ENCODE measurements at places on chromosomes 2 and 18.

GRCh38 chr2:17821535-17822444, 5.5 kb downstream of the MSGN1 start:
- DNase-seq, result no peak

- peak; percentile 63 for DNase-seq
Measured at GRCh38 chr2:98134172-98135005, 47.4 kb downstream of the VWA3B start.

DNA sequence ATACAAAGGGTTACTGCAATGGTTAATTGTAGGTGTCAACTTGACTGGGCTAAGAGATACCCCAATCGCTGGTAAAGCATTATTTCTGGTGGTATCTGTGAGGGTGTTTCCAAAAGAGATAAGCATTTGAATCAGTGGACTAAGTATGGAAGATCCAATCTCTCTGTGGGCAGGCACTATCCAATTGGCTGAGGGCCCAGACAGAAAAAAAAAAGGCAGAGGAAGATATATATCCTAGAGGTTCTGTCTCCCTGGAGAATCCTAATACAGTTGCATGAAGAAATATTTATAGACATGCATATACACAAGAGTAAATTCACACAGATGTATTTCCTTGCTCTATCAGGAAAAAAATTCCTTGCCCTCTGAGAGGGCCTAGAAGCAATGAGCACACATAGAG, 43.9 kb downstream of the TBC1D8 start:
- DNase-seq, result no peak

GRCh38 chr18:26051843-26052242, 38.6 kb downstream of the SS18 start:
- DNase-seq, result no peak

DNA sequence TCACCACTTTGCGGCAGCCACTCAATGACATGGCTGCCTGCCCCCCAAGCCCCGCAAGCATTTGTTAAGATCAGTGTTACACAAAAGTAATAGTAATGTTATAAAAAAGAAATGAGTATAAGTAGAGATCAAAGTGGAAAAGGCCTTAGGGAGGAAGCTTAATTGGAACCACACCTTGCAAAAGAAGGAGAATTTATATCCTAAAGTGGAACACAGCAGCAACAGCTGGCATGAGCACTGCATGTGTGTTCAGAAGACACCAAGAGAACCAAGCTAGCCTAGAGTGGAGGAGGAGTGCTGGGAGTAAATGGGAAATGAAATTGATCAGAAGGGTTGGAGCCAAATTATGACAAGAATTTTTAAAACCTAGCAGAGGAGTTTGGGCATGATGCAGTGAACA, 73.1 kb upstream of the STK17B start:
- no peak for DNase-seq

- no peak for DNase-seq
Measured at GRCh38 chr2:154488801-154489200, 209.7 kb upstream of the KCNJ3 start.

- no peak for DNase-seq
Measured at GRCh38 chr2:34105006-34105767, 506.1 kb upstream of the FAM98A start.

GRCh38 chr18:26175481-26175880, 41.8 kb downstream of the PSMA8 start:
- no peak for DNase-seq

DNA sequence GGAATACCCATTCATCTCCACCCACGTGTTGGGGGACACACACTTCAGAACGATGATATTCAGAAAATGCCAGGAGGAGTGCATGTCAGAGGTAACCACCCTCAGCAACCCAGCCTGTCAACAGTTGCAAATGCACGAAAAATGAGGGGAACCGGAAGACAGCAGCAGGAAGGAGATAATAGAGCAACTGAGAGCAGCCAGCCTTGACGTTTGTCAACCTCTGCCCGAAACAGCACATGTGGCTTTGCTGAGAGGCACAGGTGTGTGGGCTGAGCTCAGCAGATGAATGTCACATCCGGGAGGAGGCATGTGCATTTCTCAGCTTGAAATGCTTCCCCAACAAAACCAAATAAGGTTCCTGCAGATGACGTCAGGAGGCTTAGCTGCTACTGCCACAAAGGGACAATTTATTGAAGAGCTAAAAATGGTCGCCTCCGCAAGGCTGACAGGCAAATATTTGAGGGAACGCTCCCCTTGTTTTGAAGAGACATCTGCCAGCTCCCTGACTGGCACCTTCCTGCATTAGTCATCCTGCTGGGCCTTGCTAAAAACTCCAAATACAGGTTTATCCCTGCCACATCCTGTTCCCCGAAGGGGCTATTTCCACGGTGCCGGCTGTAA, 419.0 kb downstream of the NBAS start:
- DNase-seq, result peak; percentile 49

DNA sequence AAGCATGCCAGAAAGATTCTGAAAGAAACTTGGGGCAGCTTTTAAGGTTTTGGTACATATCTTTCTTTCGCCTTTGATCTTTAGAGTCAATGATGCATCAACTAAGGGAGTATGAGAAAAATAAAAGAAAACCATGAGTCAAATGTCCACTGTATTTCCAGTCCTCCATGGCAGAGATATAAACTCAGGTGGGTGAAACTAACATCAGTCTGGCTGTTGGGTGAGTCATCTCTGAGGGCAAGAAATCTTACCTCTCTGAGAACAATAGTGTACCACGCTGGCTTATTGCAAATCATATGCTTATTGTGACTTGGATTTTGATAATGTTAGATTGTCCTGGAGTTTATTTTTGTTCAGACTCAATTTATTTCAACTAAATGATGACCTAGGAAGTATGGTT, 521.0 kb downstream of the PLCL1 start:
- DNase-seq, result no peak

DNA sequence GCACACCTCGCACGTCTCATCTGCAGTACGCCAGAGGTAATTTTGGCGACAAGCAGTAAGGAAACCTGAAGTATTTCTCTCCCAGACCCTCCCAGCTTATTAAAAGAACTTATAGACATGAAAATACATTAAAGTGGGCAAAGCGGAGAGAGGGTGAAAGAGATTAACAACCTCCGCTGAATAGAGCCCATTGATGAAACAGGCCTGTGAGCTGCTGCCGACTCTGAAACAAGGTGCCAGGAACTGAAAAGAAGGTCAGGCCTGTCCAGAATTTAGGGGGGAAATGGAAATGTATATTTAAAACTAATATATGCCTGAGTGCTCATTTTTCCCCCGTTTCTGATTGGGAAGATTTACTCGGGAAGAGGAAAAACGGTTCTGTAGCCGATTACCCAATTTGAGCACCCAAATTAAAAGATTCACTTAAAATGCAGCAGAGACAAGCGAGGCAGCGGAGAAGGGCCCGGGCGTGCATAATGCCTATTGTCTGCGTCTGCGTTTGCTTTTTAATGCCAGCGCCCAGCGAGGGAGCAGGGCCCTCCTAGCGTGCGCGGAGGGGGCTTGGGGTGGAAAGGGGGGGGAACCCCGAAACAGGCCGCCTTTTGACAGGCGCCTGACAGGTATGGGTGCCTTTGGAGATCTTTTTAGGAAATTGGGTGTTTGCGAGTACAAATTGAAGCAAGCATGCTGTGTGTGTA, 316.2 kb downstream of the GBX2 start:
- no peak for DNase-seq

GRCh38 chr2:227058888-227059399, 105.1 kb downstream of the COL4A4 start:
- no peak for DNase-seq

GRCh38 chr18:43159086-43159770, 43.7 kb upstream of the RIT2 start:
- no peak for DNase-seq

GRCh38 chr18:46809145-46809544, 52.3 kb upstream of the ST8SIA5 start:
- DNase-seq, result no peak

DNA sequence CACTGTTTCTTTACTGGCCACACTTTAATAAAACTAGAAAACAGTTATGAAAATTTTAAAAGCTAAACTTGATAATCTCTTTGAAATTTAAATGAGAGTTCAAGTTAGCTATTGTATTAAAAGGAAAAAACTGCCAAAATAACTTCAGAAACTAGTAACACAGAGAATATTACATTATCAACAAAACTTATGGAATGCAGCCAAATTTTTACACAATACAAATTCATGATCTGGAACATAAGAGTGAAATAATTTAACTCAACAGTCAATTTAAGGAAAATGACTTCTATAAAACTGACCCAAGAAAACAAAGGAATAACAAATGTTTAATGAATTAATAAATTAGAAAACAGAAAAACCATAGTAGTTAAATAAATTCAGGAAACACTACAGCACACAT, 65.0 kb downstream of the TCF4 start:
- no peak for DNase-seq

- DNase-seq, result no peak
Measured at GRCh38 chr2:7703543-7704144, 786.4 kb downstream of the RNF144A start.

DNA sequence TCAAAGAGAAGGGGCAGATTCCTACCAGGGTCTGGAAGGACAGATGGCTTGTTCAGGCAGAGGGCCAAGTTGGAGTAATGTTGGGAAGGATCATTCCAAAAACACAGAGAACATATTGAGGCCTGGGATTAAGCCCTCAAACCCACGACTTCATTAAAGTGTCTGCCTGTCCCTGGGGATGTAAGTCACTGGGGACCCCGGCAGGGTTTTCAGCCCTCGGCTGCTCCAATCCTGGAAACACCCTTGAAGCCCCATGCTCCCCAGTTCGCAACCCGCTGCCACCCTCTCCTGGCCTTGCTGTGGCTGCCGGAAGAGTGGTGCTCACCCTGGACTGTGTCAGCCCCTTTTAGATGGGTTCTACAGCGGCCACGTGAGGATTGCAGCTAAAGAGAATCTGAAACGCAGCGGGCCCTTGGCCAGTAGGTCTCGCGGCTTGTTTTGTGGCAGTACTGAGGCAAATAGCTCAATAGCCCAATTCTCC, 79.9 kb downstream of the EPAS1 start:
- no peak for DNase-seq

DNA sequence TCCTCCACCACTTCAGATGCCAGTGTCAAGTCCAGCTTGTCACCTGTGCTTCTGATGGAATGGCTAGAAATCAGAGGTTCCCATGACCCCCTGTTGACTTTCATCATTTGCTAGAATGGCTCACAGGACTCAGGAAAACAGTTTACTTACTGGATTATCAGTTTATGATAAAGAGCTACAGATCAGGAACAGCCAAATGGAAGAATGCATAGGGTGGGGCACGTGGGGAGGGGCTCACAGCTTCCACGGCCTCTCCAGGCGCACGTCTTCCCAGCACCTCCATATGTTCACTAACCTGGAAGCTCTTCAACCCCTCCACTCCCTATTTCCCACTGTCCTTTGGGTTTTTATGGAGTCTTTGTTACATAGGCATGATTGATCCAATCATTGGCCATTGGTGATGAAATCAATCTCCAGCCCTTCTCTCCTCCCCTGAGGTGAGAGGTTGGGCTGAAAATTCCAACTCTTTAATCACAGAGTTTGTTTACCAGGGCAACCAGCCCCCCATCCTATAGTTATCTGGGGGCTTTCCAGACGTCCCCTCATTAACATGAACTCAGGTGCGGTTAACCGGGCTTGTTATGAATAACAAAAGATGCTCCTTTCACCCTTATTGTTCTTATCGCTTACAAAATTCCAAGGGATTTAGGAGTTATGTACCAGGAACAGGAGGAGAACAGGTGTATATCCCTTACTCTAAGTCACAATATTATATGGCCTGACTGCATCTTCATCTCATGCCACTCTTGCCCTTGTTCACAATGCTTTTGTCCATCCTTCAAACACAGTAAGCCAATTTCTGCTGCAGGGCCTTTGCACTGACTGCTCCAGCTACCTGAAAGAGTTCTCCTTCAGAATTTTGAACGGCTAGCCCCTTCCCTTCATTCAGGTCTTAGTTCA, 35.2 kb downstream of the ANXA4 start:
- DNase-seq, result no peak

GRCh38 chr2:221262651-221263050, 309.5 kb downstream of the EPHA4 start:
- no peak for DNase-seq

GRCh38 chr2:224308272-224308911, 93.5 kb downstream of the FAM124B start:
- DNase-seq, result no peak

GRCh38 chr2:6865346-6866274, at the start of gene CMPK2:
Gene CMPK2 (minus strand): TSS chr2:6865907. CDS start chr2:6865696, 211 bp downstream.
- peak; percentile 36 for DNase-seq

DNA sequence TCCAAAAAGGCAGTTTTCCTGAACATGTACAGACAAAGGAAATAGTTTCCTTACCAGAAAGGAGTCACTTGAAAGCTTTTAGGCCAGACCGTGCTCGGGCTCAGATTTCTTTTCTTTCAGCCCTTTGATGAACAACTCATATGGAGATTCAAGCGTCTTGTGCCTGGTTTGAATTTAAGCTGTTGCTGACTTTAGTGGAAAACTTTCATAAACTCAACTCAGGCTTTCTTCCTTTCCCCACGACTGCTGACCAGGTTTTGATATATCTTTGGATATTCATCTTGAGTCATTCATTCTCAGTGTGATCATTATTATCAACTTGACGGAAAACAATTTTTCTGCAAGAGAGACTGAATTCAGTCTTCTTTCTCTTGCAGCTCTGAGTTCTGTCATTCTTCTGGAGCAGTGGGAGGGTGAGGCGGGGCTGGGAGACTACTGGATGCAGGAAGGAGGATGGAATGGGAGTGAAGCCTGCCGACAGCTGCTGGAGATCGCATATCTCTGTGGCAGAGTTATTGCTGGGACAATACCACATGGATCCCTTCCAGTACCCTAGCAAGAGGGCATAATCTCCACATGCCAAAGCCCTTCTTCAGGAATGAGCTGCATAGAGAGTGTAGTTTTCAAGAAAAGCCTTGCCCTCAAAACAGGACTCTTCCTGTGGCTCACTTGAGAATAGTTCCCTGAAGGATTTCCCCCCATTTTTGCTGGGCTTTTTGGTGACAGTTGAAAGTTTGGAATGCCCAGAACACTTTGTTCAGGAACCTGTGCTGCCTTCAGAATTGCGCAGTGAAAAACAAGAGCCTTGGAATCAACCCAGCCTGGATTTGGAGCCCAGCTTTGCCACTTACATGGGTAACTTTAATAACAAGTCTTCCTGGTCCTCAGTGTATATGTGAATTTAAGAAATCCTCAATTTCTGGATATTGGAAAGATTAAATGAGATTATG, 364.4 kb downstream of the ZNF521 start:
- DNase-seq, result no peak

DNA sequence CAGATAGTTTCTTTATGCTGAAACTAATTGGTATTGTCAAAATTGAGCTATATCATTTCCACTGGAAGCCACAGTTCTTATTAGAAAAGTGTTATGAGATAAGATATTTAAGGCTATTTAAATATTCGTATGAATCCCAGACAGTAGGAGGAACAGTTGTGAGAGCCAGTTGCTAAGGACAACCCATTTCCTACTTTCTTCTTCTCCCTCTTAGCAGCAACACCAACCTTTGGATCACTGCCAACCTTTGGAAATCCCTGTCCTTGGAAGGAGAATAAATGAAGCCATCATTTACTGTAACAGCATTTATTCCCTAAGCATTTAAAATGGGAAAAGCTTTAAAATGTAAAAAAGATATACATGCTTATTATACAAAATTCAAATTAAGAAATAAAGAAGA, 85.8 kb downstream of the PLCL1 start:
- DNase-seq, result no peak

GRCh38 chr18:52588931-52589330, 248.9 kb downstream of the DCC start:
- DNase-seq, result no peak

Data from HL-60 (cell line).